Muscle of leg (tissue), 16 donors: ENCODE measurements at places on chromosomes 7 and 10. TPM values are rescaled to one million over a fixed set of nuclear protein-coding genes. Genes with fewer than 3 reads are reported as not detected.

- H3K36me3 ChIP-seq: no peaks in the 10 kb centered on the region
- no peaks in the 10 kb centered on the region for H3K4me1 ChIP-seq
- H3K27ac ChIP-seq: no peak overlapping the region
- no peaks in the 10 kb centered on the region for H3K27me3 ChIP-seq
- H3K4me3 ChIP-seq: no peak overlapping the region
Measured at GRCh38 chr7:32436146-32436928, 53.8 kb downstream of the LSM5 start.

DNA sequence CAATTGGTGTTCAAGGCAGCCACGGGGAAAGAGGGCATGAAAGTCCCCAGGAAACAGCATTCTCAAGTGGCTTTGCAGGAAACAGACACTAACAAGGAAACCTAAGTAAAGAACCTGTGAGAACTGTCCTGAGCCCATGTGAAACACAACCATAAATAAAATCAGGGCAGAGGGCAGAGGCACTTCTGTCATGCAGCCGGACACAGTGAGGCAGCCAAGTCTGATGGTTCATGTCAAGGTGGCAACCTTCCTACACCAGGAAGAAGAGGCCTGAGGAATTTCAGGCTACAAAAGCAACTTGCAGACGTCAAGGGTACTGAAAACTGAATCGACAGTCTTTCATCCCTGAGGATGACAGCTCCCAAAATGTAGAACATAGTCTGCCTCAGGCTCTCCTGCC is 458.2 kb upstream of the NPVF start:
- no peaks in the 10 kb centered on the region for H3K36me3 ChIP-seq
- peaks cover 5% of the 10 kb centered on the region for H3K4me1 ChIP-seq
- H3K27ac ChIP-seq: no peak overlapping the region
- no peak overlapping the region for H3K4me3 ChIP-seq
- H3K27me3 ChIP-seq: no peaks in the 10 kb centered on the region

DNA sequence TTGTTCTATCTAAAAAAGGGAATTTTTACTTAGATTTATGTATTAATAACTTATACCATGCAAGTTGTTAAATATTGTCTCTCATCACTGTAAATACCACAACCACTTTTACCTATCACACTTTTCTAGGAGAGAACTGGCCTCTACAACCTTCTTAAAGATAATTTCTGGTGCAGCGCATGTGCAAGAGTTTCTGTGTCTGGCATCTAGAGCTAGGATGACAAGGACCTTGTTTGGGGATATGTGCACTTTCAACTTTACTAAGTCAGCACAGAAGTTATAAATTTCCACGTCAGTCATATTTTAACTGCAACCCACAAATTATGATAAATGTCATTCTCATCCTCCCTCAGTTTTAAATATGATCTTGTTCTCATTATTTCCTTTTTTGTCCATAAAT is 156.9 kb upstream of the ADCY1 start:
- no peak for DNase-seq
- no peaks in the 10 kb centered on the region for H3K4me1 ChIP-seq
- H3K27ac ChIP-seq: no peak overlapping the region

DNA sequence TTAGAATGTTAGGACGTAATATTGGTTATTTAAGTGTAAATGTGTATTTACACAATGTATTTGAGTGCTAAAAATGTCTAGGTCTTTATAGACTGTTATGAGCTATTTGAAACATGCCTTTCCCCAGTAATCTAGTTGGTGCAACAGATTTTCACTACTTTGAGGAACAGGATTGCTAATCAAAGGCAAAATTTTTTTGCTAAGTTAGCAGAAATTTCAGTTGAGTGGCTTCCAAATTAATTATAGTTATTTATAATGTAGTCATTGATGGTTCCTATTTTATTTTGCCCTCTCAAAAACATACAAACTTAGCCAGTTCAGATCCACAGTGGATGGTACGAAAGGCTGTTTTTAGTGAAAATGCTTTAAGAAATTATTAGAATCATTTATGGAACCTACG is 78.7 kb upstream of the LYZL2 start:
- H3K4me3 ChIP-seq: no peak overlapping the region
- DNase-seq: no peak
- no peaks in the 10 kb centered on the region for H3K36me3 ChIP-seq
- H3K27me3 ChIP-seq: no peaks in the 10 kb centered on the region
- peaks cover 3% of the 10 kb centered on the region for H3K4me1 ChIP-seq
- no peak overlapping the region for H3K27ac ChIP-seq

DNA sequence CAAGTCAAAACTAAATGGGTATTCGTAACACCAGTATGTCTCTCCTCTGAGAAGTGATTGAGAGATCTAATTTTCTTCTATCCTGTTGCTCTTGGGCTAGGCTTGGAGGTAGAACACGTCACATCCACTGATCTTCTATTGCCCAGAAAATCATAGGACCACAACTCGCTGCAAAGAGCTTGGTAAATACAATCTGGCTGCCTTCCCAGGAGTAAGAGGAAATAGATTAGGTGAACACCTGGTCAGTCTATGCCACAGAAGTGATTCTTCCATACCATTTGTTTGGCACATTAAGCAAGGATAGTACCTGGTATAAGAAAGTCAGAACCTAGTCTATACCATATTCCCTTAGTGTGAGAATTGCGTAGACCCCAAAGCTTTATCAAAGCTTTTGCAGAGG is 129.3 kb upstream of the PHYHIPL start:
- H3K4me1 ChIP-seq: no peaks in the 10 kb centered on the region
- no peak for DNase-seq
- H3K27ac ChIP-seq: no peak overlapping the region
- no peak overlapping the region for H3K4me3 ChIP-seq
- no peaks in the 10 kb centered on the region for H3K36me3 ChIP-seq

DNA sequence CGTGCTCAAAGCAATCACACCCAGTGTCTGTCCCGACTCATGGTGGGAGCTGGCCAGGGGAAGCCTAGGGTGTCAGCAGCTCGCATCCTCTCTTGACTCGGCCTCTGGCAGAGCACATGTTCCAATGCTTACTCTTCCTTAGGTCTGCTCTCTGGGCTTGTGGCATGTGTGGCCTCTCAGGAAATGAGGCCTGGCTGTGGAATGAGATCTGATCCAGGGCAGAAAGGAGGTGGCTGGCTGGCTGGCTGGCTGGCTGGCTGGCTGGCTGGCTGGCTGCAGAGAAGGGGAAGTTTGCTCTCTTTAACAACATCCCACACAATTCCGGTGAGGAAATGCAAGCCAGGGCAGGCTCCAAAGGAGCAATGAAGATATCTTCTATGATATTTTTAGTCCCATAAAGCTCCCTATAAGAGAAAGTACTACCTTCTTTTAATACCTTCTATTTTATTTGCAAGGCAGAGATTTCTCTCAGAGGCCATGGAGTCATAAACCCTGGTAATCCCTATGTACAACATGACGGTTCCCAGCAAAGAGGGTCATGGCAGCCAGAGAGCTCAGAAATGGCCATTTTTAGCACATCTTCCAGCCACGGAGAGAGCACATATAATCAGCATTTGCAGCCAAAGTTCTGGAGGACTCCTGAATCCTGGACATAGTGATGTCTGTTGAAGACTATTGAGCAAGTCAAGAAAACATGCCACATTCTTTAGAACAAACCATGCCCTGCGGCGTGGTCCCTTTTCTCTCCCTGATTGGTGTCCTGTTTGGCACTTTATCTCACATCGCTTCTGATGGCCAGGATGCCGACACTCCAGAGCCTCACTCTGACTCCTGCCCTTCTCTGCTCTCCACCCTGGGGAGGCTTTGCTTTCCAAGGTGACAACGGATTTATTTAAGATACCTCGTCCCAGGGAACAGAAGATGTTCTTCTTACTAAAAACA is 153.7 kb downstream of the FANK1 start:
- H3K4me1 ChIP-seq: peaks cover 13% of the 10 kb centered on the region
- no peaks in the 10 kb centered on the region for H3K27me3 ChIP-seq
- no peak overlapping the region for H3K4me3 ChIP-seq

DNA sequence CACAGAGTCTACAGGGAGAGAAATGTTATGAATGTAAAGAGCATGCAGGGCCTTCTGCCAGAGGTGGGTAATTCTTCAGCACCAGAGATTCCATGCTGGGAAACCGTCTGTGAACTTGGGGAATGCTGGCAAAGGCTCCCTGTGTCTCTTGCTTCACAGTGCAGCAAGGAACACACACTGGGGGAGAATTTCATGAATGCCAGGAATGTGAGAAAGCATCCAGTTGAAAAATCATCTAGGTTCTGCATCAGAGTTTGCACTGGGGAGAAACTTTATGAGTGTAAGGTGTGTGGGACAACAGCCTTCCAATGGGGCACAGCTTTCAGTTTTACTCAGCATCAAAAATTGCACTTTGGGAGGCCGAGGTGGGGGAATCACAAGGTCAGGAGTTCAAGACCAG is 224.3 kb upstream of the IGFBP3 start:
- no peak overlapping the region for H3K27ac ChIP-seq
- no peak overlapping the region for H3K4me3 ChIP-seq
- no peaks in the 10 kb centered on the region for H3K36me3 ChIP-seq
- peaks cover 9% of the 10 kb centered on the region for H3K4me1 ChIP-seq
- H3K27me3 ChIP-seq: no peaks in the 10 kb centered on the region

DNA sequence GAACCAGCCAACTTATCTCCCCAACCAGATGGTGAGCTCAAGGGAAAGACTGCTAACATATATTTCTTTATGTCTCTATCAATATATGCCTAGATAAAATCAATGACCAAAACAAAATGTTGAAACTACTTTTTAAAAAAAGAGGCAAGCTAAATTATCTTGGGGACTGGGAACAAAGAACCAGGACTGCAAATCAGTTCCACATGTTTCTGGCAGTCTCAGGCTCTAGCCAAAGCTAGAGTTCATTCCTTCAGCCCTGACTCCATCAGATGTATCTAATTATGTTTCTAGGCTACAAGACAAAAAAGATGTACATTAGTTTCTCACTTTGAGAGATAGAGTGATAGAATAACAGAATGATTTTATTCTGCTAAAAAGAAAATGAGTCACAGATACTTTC is 1290.3 kb upstream of the SORCS1 start:
- peak; percentile 93 for DNase-seq
- no peaks in the 10 kb centered on the region for H3K4me1 ChIP-seq
- no peaks in the 10 kb centered on the region for H3K36me3 ChIP-seq
- no peak overlapping the region for H3K27ac ChIP-seq
- H3K27me3 ChIP-seq: no peaks in the 10 kb centered on the region
- H3K4me3 ChIP-seq: no peak overlapping the region

Gene CUEDC2
- polyA plus RNA-seq: 64.0 TPM
